ENCODE measurements at places on chromosomes 2 and 18. TPM values are rescaled to one million over a fixed set of nuclear protein-coding genes. Genes with fewer than 3 reads are reported as not detected.

Gene APCDD1
- 77.4 TPM for total RNA-seq

Gene PASK
- 16.2 TPM for total RNA-seq

Gene DYNC2LI1
- 99.7 TPM for total RNA-seq

Gene LINC00305
- not detected for total RNA-seq

- no peaks in the 10 kb centered on the region for H3K27me3 ChIP-seq
- no peak for DNase-seq
- H3K4me1 ChIP-seq = no peaks in the 10 kb centered on the region
Observed at GRCh38 chr2:222609381-222609780, 46.5 kb downstream of the FARSB start.

DNA sequence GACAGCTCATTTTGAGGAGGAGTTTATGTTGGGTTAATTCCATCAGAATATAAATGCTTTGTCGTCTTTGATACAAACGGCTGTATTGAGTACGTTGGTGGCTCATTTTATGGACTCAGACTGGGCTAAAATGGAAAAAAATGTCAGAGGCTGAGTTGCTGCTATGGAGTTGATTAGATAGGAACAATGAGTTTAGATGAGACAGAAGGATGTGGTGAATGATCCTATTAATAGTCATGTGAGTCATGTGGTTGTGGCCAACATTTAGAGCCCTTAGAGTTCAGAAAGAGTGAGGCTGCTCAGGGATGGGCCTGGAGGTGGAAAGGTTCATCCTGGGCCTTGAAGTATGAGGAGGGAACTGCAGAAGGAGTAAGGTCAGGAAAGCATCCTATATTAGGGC, 434.2 kb downstream of the MEIS1 start:
- H3K27ac ChIP-seq = no peak overlapping the region
- H3K4me1 ChIP-seq = peaks cover 53% of the 10 kb centered on the region
- no peak for DNase-seq
- H3K36me3 ChIP-seq = no peaks in the 10 kb centered on the region

GRCh38 chr2:232439758-232440135, 16.2 kb upstream of the ALPI start:
- H3K36me3 ChIP-seq = no peaks in the 10 kb centered on the region
- no peaks in the 10 kb centered on the region for H3K27me3 ChIP-seq
- H3K4me3 ChIP-seq = no peak overlapping the region
- H3K27ac ChIP-seq = no peak overlapping the region
- DNase-seq = no peak
- H3K4me1 ChIP-seq = no peaks in the 10 kb centered on the region

GRCh38 chr2:236712961-236713673, 143.5 kb downstream of the ACKR3 start:
- no peak overlapping the region for H3K4me3 ChIP-seq
- no peak overlapping the region for H3K27ac ChIP-seq
- DNase-seq = peak; percentile 43
- peaks cover 20% of the 10 kb centered on the region for H3K4me1 ChIP-seq
- H3K27me3 ChIP-seq = no peaks in the 10 kb centered on the region

DNA sequence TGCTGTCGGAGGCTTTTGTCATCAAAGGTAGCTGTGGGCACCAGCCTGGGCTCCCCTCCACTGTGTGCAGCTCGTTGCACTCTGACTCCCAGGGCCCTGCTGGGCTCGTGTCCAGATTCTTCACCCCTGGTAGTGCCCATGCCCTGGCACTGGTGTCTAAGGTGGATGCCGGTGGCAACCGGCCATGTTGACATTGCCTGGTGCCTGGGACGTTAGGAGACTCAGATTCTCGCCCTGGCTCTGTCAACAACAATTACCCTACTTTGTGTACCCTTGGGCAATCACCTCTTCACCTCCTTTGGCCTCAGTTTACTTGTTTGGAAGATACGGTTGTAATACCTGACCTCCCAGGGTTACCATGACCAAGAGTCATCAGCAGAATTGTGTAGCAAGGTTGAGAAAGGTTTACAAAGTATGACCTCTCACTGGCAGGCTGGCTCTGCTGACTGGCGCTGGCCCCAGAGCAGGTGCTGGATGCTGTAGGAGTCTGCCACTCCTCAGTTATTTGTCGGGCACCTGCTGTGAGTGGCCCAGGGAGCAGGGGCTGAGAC, 41.5 kb upstream of the MCFD2 start:
- H3K4me3 ChIP-seq = no peak overlapping the region
- peaks cover 6% of the 10 kb centered on the region for H3K36me3 ChIP-seq
- peaks cover 7% of the 10 kb centered on the region for H3K4me1 ChIP-seq
- H3K27ac ChIP-seq = peak overlapping the region; percentile 20
- DNase-seq = no peak

DNA sequence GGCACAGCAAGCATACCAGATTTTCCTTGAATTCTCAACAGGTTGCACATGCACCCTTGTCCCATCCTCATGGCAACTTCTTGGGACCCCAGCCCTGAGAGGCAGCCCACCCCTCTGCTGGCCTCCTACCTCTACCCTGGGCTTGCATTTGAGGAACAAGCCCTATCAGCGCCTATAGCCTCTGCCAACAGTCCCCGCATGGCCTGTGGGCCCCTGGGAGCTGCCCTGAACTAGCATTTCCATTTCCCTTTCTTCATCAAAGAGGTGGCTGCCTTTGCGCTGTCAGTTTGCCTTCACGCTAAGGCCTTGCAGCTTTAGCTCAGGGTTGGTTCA, 5.4 kb upstream of the ZAP70 start:
- H3K27me3 ChIP-seq = no peaks in the 10 kb centered on the region
- no peaks in the 10 kb centered on the region for H3K36me3 ChIP-seq
- no peaks in the 10 kb centered on the region for H3K4me1 ChIP-seq
- no peak overlapping the region for H3K4me3 ChIP-seq

Data from lung (tissue), 17 donors.